CD8-positive, alpha-beta memory T cell (primary cell): ENCODE measurements at places on chromosomes 12 and 14. TPM values are rescaled to one million over a fixed set of nuclear protein-coding genes. Genes with fewer than 3 reads are reported as not detected.
A peak's percentile ranks its signal among the peaks of the same experiment; 100 is the strongest.

The OTX2 gene
- not detected for total RNA-seq

The BBOF1 gene
- total RNA-seq = 1.9 TPM

The LLPH gene
- 47.7 TPM for total RNA-seq

The AMIGO2 gene
- 16.2 TPM for total RNA-seq

DNA sequence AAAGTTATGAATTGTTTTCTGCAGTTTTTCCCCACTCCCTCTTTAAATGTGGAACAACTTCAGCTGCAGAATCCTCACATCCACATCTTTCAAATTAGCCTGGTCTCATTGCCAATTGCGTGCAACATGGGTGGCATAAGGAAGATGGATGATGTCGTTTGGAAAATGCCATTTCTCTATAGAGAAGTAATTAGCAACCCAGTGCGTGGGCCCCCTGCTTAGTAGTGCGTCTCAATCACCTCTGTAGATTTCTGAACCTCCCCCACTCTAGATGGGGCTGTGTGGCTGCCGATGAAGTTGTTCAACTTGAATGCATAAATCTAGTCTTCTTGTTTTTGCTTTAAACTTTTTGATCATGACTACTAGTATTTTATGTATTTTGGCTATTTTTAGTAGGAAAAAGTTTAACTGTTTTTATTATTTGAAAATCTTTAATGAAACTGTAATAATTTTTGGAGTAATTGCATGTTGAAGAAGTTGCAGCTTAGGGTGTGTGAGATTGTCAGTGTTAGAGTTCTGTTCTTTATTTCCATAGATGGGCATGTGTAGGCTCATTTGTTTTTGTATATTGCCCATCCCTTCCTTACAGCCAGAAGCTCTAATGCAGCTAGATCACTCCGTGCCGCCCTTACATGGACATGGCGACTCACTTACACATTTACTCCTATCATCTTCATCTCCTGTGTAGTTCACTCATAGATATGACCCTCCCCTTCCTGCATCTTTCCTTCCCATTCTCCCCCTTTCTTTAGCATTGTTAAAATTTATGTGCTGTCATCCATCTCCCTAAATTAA is 358.2 kb downstream of the DIO2 start:
- DNase-seq = no peak

DNA sequence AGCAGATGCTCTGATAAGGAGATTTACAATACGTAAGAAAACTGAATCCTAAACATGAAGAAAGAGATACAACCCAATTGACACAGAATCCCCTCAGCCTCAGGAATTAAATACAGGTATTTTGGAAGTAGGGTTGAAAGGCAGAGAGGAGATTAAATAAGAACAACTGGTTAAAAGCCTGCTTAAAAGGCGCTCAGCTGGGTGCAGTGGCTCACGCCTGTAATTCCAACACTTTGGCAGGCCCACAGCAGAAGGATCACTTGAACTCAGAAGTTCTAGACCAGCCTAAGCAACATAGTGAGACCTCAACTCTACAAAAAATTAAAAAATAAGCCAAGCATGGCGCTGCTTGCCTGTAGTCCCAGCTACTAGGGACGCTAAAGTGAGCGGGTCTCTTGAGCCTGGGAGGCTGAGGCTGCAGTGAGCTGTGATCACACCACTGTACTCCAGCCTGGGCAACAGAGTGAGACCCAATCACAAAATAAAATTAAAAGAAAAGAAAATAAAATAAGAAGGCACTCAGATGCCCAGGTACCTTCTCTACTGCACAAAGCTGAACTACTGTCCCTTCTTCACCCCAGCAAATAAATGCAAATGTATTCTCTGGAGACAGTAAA is 32.9 kb downstream of the MED13L start:
- no peak for DNase-seq

DNA sequence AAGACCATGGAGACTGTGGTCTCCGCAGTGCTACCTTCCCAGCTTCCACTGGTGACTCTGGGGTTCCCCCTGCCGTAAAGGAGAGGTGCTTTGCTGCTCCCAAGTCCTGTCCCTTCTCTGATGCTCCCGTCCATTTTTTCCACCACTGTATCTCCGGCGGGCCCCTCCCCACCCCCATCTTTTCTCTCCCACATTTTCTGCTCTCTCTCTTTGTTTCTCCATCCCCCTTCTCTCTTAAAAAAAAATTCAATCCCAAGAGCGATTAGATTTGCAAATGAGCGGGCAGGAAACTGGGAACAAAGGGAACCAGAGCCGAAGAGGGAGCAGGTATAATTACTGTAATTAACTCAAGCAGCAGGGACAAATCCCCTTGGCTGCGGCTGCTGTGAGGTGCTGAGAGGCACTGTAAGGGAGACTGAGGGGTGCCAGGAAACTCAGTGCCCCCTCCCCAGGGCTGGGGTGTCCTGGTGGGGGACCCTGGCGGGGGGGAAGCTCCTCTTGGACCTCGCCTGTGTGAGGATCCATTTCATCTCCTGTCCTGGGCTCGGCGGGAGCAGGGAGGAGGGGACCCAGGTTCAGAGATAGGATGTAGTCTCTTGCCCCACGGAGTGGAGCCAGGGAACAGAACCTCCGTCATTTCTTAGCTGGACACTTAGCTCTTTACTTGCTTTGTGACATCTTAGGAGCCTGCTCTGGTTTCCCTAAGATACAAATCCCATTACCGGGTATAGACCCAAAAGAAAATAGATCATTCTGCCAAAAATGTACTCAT is 140.4 kb upstream of the NRXN3 start:
- no peak for DNase-seq

GRCh38 chr12:7933255-7933726 is 2.7 kb downstream of the SLC2A3 start:
- DNase-seq = peak; percentile 59

DNA sequence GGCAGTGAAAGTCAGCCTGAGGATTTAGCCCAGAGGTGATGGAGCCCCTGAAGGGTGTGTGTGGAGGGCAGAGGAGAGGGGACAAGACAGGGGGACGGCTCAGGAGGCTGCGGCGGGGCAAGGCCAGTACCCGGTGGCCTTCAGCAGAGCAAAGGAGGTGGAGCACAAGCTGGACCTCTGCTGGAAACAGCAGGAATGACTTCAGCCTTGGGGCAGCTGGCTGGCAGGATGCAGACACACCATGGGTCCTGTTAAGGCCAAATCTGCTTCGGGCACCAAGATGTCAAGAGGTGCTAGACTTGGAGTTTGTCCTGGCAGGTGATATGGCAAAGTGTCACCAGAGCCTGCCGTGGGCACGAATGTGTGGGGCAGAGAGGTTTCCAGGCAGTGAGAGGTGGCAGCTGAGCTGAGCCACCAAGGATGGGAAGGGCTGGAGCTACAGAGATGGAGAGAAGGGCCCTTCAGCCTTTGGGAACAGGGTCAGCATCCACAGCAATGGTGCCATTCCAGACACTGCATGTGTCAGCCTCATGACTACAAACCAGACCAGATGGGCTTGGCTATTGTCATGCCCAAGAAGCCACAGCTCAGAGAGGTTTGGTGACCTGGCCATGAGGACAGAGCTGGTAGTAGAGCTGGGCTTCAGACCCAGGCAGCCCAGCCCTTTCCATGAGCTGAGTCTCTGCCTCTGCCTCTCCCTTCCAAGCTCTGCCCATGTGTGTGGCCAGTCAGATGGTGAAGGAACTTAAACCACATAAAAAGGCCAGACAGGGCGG is 91.9 kb downstream of the LGMN start:
- DNase-seq = no peak

DNA sequence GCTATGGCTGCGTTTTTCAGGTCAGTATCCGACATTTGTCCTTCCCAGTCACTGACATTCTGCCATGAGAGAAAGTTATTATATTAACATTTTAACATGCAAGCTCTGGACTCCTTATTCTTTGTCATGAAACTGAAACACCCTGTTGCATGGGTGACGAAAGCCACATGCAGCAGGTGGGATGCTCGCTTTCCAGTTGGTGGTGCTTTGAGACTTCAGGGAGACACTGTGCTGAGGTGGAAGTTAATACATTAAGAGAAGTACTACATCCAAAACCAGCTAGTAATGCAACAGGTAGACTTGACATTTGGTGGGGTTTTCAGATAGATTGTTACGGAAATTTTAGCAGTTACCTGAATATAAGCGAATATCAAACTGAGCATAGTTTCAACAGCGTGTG is 32.8 kb upstream of the AMN start:
- no peak for DNase-seq

DNA sequence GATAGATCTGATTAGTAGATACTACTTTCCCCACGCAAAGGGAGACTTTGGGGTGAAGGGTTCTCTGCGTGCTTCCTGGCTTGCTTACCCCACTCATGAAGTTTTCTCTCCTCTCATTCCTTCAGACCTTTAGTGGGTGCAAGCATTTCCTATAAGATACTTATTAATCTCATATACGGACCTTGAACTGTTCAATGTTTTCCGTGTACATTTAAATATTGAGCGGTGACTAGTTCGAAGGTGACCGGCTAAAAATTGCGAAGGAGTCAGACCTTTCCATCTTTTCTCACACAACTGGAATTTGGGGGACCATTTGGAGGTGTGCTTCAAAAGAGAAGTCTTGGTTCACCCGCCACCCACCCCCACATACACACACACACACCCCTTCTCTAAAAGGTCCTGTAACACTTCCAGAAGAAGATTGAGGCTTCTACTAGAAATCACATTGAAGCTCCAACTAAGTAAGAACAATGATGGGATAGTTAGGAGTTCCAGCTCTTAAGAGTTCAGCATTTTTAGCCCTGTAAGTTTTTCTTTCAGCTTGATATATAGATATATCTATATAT is 6.1 kb upstream of the FOXG1 start:
- DNase-seq = no peak

- no peak for DNase-seq
These were observed 886.2 kb downstream of the DIO2 start for GRCh38 chr14:79325071-79325470.

DNA sequence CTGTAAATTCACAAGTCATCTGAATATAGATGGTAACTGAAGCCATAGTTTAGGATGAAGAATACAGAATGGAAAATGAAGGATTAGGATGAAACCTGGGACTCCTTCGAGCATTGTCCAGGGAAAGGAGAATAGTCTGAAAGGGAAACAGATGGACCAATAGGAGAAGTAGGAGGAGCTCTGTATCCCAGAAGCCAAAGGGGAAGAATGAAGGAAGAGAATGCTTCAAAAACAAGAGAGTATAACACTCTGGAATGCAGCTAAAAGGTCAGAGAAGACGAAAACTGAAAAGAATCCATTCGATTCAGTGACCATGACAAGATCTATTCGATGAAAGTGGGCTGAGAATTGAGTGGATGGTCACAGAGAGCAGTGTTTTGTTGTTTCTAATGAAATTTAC is 1.0 kb downstream of the GMFB start:
- no peak for DNase-seq
